ENCODE measurements at places on chromosomes 6 and 20. TPM values are rescaled to one million over a fixed set of nuclear protein-coding genes. Genes with fewer than 3 reads are reported as not detected.

The PKIB gene
- not detected for polyA plus RNA-seq

The ULBP3 gene
- polyA plus RNA-seq: not detected

The ASIP gene
- polyA plus RNA-seq: not detected

The MEP1A gene
- polyA plus RNA-seq: not detected

GRCh38 chr20:51961964-51962761 lies 159.8 kb upstream of the SALL4 start:
- H3K4me3 ChIP-seq: no peak overlapping the region
- no peaks in the 10 kb centered on the region for H3K36me3 ChIP-seq
- H3K4me1 ChIP-seq: no peaks in the 10 kb centered on the region
- H3K27ac ChIP-seq: no peak overlapping the region

- no peaks in the 10 kb centered on the region for H3K4me1 ChIP-seq
- H3K27ac ChIP-seq: no peak overlapping the region
Observed at GRCh38 chr6:72861935-72862432, 240.1 kb downstream of the KCNQ5 start.

GRCh38 chr6:78513856-78514255 lies 353.5 kb upstream of the IRAK1BP1 start:
- DNase-seq: no peak
- H3K27me3 ChIP-seq: no peaks in the 10 kb centered on the region
- H3K4me3 ChIP-seq: no peak overlapping the region
- no peak overlapping the region for H3K27ac ChIP-seq
- no peaks in the 10 kb centered on the region for H3K36me3 ChIP-seq

DNA sequence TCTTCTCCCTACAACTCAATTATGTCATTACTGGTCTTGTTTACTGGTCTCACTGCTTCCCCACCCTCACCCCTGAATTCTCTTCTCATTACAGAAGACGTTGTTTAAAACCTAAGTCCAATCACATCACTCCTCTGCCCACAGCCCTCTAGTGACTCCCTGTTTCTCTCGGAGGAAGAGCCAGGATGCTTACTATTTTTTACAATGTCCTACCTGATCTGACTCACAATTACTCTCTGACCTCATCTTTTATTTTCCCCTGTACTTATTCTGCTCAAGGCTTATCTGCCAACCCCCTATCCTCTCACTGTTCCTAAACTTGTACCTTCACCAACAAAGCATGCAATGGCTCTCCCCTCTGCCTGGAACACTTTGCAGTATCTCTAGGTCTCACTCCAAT lies 400.4 kb upstream of the PTCHD4 start:
- no peaks in the 10 kb centered on the region for H3K4me1 ChIP-seq
- DNase-seq: no peak
- no peaks in the 10 kb centered on the region for H3K27me3 ChIP-seq
- no peak overlapping the region for H3K4me3 ChIP-seq

GRCh38 chr6:16582446-16583143 lies 178.7 kb downstream of the ATXN1 start:
- H3K4me1 ChIP-seq: no peaks in the 10 kb centered on the region
- no peaks in the 10 kb centered on the region for H3K27me3 ChIP-seq
- H3K36me3 ChIP-seq: peaks cover 45% of the 10 kb centered on the region
- no peak overlapping the region for H3K27ac ChIP-seq
- no peak overlapping the region for H3K4me3 ChIP-seq

DNA sequence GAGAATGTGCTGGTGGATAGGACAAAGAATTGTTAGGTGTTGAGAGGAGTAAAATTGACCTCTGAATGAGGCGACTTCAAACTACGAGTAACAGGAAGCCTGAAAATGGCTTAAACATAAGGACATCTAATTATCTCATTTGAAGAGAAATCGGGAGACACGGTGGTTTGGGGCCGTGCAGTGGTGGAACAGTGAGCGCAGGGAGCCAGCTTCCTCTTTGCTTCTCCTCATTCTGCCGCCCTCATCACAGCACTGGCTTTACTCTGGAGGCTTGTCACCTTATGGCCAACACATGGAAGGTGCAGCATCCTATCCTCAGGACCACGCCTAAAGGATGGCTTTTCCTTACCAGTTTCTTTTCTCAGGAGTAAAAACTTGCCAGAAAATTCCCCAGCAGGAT lies 114.3 kb downstream of the B3GAT2 start:
- no peak overlapping the region for H3K4me3 ChIP-seq
- peaks cover 5% of the 10 kb centered on the region for H3K36me3 ChIP-seq
- H3K4me1 ChIP-seq: no peaks in the 10 kb centered on the region
- H3K27ac ChIP-seq: no peak overlapping the region
- DNase-seq: no peak

DNA sequence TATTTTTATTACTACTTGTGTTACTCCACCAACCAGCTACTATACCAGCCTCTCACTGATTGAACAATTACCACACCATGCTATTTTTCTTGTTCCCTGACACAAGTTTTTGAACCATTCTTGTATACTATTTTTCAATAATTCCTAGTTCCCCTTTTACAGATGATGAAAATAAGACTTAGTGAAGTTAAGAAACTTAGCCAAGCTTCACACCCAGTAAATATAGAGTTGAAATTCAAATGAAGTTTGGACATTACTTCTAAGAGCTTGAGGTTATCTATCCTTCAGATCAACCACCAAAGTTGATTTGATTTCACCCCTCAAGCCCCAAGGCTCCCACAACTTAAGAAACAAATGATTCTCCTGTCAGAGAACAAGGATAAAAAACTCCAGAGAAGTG lies 13.1 kb upstream of the BCAS1 start:
- H3K36me3 ChIP-seq: no peaks in the 10 kb centered on the region
- no peak overlapping the region for H3K4me3 ChIP-seq
- peaks cover 3% of the 10 kb centered on the region for H3K27me3 ChIP-seq
- H3K4me1 ChIP-seq: peaks cover 8% of the 10 kb centered on the region
- H3K27ac ChIP-seq: no peak overlapping the region

DNA sequence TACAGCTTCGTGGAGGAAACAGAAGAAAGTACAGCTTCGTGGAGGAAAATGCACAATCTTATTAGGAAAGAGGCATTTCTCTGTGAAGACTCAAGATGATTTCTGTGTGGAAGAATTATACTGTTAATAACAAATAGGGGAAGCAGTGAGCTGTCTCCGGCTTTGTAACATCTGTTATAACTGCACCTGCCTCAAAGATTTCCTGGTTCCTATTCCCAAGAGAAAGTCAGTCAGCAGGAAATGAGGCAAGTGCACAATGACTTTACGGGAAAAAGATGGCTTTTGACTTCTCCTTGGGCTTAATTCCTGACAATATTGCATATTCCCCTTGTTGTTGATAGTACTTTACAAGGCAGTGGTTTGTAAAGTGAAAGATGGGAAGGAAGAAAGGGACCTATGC lies 538.5 kb downstream of the BMP2 start:
- no peaks in the 10 kb centered on the region for H3K4me1 ChIP-seq
- DNase-seq: no peak
- no peaks in the 10 kb centered on the region for H3K27me3 ChIP-seq
- no peaks in the 10 kb centered on the region for H3K36me3 ChIP-seq
- H3K4me3 ChIP-seq: no peak overlapping the region
- no peak overlapping the region for H3K27ac ChIP-seq

- peaks cover 3% of the 10 kb centered on the region for H3K27me3 ChIP-seq
- no peak for DNase-seq
- no peak overlapping the region for H3K4me3 ChIP-seq
- H3K36me3 ChIP-seq: no peaks in the 10 kb centered on the region
Observed at GRCh38 chr6:52491203-52492069, 71.3 kb downstream of the EFHC1 start.

- H3K4me3 ChIP-seq: no peak overlapping the region
- no peaks in the 10 kb centered on the region for H3K27me3 ChIP-seq
- no peaks in the 10 kb centered on the region for H3K4me1 ChIP-seq
Observed at GRCh38 chr6:37954791-37955190, 135.3 kb downstream of the ZFAND3 start.

DNA sequence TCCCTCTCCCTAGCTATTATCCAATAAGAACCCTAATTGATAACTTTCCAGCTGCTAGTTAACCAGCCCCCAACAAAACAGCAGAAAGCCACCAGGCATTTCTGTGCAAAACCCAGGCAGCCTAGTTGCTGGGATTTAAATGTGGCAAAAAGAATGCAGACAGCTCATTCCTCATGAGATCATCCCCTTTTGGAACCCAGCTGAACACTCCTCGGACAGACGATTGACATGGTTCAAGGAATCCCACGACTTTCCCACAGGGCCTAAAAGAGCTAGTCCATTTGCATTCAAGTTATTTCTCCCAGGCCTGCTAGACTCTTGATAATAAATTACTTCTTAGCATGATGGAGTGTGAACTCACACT lies 24.0 kb downstream of the JAG1 start:
- no peaks in the 10 kb centered on the region for H3K36me3 ChIP-seq
- H3K27me3 ChIP-seq: peaks cover 2% of the 10 kb centered on the region
- no peak for DNase-seq
- H3K27ac ChIP-seq: no peak overlapping the region
- H3K4me1 ChIP-seq: no peaks in the 10 kb centered on the region
- H3K4me3 ChIP-seq: no peak overlapping the region

GRCh38 chr6:30541515-30542403 lies 14.5 kb downstream of the GNL1 start:
- H3K4me3 ChIP-seq: peak overlapping the region; percentile 86
- H3K4me1 ChIP-seq: peaks cover 35% of the 10 kb centered on the region
- peak; percentile 84 for DNase-seq
- H3K36me3 ChIP-seq: peaks cover 6% of the 10 kb centered on the region
- no peaks in the 10 kb centered on the region for H3K27me3 ChIP-seq

DNA sequence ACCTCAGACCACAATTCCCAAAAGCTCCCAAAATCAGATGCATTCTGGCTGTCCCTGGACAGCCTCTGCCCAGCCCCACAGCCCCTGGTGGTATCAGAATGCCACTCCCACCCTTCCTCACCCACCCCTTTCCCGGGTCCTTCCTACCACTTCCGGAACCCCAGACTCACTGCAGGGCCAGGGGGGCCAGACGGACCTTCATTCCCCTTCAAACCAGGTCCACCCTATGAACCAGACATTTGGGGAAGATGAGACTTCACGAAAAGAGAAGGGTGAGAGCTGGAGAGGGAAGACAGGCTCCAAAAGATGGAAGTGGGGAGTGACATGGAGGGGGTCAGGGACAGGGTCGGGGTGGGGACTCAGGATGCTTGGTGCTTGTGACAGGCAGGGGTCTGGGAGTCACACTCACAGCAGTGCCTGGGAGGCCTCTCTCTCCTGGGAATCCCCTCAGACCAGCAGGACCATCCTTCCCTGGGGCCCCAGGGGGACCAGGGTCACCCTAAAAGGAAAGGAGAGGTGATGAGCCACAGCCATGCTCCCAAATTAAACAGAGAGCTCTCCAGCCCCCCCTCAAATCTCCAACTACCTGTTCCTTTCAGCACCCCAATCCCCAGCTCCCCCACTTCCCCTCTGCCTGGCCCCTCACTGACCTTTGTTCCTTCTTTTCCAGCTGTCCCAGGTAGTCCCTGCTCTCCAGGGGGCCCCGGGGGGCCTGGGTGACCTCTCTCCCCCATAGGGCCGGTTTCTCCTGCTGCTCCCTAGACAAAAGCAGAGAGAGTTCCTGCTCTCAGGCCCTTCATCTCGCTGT lies 20.2 kb downstream of the COL11A2 start:
- no peaks in the 10 kb centered on the region for H3K36me3 ChIP-seq
- no peaks in the 10 kb centered on the region for H3K27me3 ChIP-seq
- no peaks in the 10 kb centered on the region for H3K4me1 ChIP-seq
- H3K4me3 ChIP-seq: no peak overlapping the region
- DNase-seq: no peak
- H3K27ac ChIP-seq: no peak overlapping the region
